ENCODE measurements at places on chromosomes 1 and 21.

- DNase-seq, result no peak
Observed at GRCh38 chr21:14947613-14948160, 117.1 kb downstream of the NRIP1 start.

GRCh38 chr1:42745851-42746250, 5.8 kb upstream of the CLDN19 start:
- DNase-seq, result no peak

- no peak for DNase-seq
Observed at GRCh38 chr1:25484096-25484495, 53.4 kb downstream of the MACO1 start.

- peak; percentile 30 for DNase-seq
Observed at GRCh38 chr1:60697204-60697994, 385.0 kb upstream of the NFIA start.

DNA sequence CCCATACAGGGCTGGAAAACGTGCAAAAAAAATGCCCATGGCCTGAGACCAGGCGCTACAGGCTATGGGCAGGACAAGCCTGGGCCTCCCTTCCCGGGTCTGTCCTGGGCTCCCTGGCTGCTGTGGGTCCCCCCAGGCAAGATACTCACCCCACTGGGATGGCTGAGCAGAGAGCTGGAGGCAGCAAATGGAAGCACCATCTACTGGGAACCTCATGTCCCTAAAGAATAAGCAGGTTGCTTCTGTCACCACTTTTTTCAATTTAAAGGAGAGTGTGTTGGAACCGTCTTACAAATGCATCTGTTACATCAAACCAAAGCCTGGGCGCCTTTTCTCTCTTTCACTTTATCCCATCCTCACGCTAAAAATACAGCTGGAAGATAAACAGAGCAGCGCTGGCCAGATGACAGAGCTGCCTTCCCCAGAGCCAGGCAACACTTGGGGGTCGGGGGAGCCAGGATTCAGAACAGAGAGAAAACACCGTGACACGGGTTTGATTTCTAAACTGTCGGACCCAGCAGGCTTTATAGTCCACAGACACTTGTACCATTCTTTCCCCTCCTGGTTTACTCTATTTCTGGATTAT, 262.1 kb upstream of the VAMP3 start:
- no peak for DNase-seq

DNA sequence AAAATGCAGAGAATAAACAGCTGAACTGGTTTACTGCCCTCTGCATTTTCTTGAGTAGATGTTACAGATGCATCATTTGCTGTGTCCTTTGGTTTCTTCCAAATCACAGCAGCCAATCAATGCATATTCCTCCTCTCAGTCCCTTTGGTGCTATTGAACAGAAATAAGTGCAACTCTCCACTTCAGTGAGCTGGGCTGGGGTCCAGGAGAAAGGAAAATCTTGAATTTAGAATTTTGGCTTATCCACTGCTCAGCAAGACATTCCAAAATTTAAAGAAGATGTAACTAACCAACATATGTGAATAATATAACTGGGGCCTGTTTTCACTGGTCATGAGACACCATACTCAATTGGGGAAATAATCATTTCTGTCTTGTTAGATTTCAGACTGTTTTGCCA, 39.2 kb downstream of the PRMT6 start:
- no peak for DNase-seq

DNA sequence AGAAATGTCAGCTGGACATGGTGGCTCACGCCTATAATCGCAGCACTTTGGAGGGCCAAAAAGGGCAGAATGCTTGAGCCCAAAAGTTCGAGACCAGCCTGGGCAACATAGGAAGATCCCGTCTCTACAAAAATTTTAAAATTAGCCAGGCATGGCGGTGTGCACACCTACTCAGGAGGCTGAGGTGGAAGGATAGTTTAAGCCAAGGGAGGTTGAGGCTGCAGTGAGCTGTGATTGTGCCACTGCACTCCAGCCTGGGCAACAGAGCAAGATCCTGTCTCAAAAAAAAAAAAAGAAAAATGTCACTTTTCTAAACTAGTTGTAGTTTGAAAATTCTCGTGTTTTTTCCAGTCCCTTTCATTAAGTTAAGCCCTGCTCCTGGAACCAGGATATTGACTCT, 9.1 kb downstream of the CLSTN1 start:
- no peak for DNase-seq

DNA sequence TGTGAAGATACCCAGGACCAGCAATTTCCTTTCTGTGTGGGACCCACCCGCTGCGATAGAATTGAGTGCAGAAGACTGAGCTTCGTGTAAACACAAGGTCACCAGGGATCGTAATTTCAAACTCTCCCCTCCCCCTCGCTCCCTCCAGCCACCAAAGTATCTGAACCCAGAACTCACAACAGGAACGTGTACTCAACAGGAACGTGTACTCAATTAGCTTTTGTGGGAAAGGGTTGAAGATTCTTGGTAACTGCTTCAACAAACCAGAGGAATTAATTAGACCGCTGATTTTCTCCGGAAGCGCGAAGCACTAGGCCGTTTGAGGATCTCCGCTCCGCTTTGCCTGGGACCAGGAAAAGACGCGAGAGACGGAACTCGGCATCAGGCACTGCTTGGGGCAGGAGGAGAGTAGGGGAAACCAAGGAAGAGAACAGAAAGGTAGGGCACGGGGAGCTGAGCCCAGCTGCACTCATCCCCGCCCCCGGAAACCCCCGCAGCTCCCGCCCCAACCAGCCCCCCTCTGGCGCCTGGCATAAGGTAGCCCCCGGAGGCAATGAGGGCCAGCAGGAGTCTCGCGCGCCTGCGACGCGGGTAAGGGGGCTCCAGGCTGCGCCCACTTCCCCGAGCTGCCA, 453 bp downstream of the DRAM2 start:
- peak; percentile 32 for DNase-seq

Measured in SHP77 treated with DMSO at 0.1 percent for 48 hours (cell line).